GM13976 (cell line): ENCODE measurements at places on chromosomes 2 and 18.

- DNase-seq, result no peak
Measured at GRCh38 chr2:22995576-22995975, 389.4 kb upstream of the KLHL29 start.

- no peak for DNase-seq
Measured at GRCh38 chr2:120469426-120469825, 123.5 kb downstream of the INHBB start.

- no peak for DNase-seq
Measured at GRCh38 chr18:63234841-63235240, 84.7 kb downstream of the BCL2 start.

GRCh38 chr18:390741-391478 is 109.6 kb downstream of the COLEC12 start:
- DNase-seq, result no peak

DNA sequence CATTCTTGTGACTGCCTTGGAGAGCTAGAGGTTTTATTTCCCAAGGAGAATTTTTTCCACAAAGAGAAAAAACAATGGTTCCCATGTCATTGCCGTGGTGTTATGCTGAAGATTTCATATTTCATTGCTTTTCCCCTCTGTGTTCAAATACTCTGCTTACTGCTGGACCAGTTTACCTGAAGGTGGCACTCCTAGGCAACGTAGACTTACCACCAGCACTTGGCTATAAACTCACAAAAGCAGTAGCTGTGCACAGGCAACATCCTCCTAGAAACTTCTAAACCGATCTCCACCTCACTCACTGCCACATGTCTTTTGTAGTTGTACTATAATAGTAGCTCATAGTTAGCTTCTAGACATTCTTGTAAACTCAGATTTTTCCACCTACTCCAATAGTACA is 1319.7 kb upstream of the CRIM1 start:
- no peak for DNase-seq

- peak; percentile 54 for DNase-seq
Measured at GRCh38 chr18:69897397-69898108, 50.1 kb downstream of the CD226 start.

DNA sequence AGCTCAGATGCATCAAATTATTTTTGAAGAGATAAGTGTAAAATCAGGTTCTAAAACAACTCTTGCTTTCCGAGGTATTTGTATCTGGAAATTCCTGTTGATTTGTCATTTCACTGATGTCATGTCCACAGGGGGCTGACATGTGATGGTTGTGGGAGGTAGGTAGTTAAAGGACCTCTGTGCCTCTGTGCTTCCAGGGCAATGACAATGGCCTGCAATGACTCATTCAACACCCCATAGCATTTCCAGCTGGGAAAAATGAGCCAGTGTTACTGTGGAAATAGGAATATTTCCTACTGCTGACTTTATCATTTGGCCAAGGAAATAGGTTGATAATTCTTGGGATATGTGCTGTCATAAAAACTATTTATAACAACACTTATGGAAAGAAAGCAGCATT is 86.2 kb upstream of the CCDC195 start:
- no peak for DNase-seq

DNA sequence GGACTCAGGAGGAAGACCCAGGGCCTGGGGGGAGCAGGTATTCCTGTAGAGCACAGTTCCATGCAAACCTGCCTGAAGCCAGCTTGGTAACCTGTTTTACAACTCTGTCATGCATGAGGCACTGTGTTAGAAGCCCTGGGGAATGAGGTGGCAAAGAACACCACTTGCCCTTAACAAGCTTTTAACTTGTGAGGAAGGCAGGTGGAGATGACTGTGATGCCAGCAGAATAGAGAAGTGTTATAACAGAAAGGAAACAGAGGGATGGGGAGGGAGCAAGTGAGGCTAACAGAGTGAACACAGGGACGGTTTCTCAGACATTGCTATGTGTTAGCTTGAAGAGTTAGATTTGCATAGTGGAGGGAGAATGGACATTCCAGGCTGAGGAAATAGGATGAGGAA is 11.5 kb upstream of the IL1A start:
- no peak for DNase-seq

- DNase-seq, result no peak
Measured at GRCh38 chr2:33380719-33381118, 95.7 kb upstream of the RASGRP3 start.

- DNase-seq, result no peak
Measured at GRCh38 chr18:13221869-13222855, 3.6 kb downstream of the LDLRAD4 start.

- DNase-seq, result no peak
Measured at GRCh38 chr2:242075168-242075567, 205.6 kb downstream of the RTP5 start.

DNA sequence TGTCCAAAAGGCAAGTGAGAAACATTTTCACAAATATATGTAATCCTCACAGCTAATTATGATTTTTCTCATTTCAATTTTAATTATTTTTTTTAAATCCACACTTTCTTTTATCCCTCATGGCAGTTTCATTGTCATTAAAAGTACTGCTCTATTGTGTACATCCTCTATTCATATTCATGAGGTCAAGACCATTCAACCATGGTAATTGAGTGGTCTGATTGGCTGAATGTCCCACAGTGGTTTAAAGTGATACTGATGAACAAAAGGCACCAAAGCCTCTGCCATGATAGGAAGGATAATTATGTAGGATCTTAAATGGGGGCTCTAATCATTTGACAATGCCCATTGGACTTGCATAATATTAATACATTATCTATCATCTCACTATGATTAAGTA is 108.4 kb upstream of the EPHA4 start:
- no peak for DNase-seq

GRCh38 chr2:70580352-70580751 is 26.7 kb upstream of the TGFA start:
- DNase-seq, result no peak
